Stimulated activated CD8-positive, alpha-beta memory T cell treated with anti-CD3 and anti-CD28 coated beads, Interleukin-4, amount 100 ng/mL, for 4 hours (primary cell): ENCODE measurements at places on chromosomes 4 and X.

GRCh38 chr4:166169111-166169510, 296.1 kb downstream of the TLL1 start:
- no peak for DNase-seq

GRCh38 chr4:166991006-166991561, 243.2 kb downstream of the SPOCK3 start:
- no peak for DNase-seq

GRCh38 chr4:147090486-147090885, 144.8 kb upstream of the TTC29 start:
- no peak for DNase-seq

DNA sequence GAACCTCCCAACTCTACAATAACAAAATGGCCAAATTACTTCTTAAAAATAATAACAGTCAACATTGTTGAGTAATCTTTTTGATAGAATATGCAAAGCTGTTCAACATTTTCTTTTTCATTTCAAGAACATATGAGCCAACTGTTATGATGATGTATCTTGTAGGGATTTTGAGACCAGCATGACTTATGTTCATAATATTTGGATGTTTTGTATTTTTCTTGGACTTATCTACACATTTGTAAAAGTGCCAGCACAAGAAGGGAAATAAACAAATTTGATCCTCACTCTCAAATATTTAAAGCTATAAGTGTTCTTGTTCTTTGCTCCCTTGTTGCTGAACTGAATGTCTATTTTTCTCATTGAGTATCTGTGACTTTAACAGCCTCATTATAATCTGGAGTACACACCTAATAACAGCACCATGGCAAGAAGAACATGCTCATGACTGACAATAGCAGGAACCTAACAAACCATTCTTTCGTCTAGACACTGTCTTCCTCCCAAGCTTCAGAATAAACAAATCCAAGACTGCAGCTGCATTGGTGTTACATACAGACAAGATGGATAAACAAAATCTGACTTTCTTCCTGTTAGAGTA, 1049.7 kb downstream of the FAT4 start:
- no peak for DNase-seq

- no peak for DNase-seq
Measured at GRCh38 chr4:38311495-38312126, 351.4 kb downstream of the PTTG2 start.

DNA sequence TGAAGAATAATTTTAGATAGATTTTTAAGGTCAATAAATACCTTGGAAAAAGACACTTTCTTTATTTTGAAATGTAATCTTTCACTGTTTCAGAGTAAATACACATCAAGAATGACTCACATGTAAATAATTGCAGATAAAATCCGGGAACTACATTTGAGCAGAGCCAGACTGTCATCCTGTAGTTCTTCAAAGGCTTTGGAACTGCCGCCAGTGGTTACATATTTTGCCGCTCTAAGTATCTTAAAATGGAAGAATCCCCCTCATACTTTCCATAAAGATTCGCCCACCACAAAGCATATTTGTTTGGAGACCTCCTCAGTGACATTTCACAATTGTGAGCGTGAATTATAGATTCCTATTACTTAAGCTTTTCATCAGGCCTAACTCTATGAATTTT, 607.8 kb upstream of the ZFP42 start:
- no peak for DNase-seq

GRCh38 chr4:39036172-39036571, 4.0 kb upstream of the TMEM156 start:
- DNase-seq = no peak

DNA sequence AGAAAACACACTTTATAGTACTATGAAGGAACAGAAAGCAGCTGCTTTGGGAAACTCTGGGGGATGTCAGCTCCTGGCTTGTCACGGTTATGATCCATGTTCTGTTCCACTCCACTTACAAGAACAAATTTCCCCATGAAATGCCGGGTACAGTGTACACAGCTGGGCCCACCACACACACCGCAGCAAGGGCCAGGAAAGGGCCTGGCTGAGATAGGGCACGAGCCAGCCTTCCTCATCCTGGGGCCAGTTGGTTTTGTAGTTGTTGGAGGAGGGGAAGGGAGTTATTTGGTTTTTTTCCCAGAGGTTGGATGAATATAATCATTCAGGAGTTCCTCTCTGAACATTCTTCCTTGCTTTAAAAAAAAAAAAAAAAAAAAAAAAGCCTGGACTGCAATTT, 56.8 kb downstream of the SEPSECS start:
- no peak for DNase-seq

DNA sequence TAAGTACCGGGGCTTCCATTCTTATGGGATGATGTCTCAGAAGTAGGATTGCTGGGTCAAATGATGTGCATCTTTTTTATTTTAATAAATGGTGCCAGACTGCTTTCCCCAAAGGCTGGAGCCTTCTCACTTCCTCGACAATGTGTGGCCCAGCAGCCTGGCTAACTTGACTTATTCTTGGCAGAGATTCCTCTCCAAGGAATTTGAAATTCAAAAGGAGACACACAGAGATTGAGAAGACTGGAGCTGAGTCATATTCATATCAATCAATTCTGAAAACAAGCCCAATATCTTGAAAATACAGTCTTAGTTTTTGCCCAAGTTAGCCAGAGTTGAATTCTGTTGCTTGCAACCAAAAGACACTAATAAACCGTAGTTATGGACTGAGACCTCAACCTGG, 10.8 kb upstream of the PJA1 start:
- no peak for DNase-seq

DNA sequence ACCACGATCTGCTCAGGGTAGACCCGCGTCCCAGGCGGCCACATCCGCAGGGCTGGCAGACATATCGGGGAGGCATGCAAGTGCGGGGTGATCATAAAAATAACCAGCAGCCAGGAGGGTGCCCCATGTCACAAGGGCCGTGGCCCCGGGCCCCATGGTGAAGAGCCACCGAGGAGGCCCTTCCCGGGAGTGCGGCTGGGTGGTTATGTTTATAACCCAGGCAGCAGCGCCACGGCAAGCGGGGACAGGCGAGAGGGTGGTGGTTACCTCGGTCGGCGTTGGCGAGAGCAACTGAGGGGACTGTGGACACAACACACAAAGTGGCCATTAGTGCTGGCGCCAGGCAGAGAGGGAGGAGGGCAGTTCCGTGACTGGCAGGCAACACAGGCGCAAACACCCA, 92.7 kb upstream of the AFAP1 start:
- no peak for DNase-seq

- DNase-seq = no peak
Measured at GRCh38 chr4:138239491-138239890, 2.7 kb downstream of the SLC7A11 start.

DNA sequence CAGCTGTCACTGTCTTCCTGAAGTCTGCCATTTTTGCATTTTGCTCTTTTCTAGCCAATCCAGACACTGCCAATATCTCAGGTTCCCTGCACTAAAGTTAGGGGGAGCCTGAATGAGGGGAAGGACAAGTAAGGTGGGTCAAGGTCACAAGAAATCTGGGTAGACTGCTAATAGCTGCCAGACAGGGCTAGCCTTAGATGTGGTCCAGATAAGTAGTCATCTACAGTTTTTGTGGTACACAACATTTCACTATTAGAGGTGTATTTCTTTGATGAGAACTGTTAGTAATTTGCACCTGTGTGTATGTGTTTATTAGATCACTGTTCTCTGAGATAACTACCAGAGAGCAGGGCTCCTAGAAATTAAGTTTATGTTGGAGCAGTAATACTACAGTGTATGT, 9.4 kb downstream of the LHFPL1 start:
- DNase-seq = no peak

- no peak for DNase-seq
Measured at GRCh38 chr4:105620640-105621323, 68.4 kb downstream of the ARHGEF38 start.

GRCh38 chr4:142088906-142089305, 452.5 kb downstream of the IL15 start:
- DNase-seq = no peak
